ENCODE measurements at places on chromosomes 11 and 22.

- DNase-seq: no peak
Observed at GRCh38 chr22:37472418-37473006, 13.7 kb downstream of the MFNG start.

GRCh38 chr11:107609400-107610218 is 18.7 kb downstream of the ELMOD1 start:
- no peak for DNase-seq

DNA sequence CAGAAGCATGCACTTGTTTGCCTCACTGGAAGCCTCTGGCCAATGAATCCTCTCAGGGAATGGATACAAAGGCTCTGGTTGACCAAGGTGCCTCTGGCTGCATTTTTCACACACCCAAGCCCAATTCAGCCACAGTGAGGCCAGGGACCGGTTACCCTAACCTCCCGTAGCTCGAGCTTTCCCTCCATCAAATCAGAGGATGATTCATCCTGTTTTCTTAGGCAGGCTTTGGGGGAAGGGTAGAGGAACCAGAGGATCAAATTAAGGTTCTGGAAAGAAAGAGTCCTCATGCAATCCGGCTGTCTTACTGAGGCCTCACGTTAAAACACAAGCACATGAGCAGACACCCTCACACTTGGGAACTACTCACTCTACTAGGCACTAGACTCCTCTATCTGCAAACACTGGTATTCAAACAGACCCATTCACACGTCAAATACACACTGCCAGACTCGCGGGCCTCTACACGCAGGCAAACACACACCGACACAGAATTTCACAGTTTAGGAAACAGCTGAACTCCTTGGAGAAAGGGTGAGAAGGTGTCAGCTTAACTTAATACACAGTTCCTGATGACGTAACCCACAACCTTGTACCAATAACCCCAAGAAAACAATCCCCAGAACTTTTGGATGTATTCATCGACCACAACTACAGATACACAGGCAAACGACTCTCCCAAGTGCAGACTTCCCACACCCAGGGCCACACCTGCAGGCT is 12.4 kb downstream of the NRXN2 start:
- DNase-seq: no peak

GRCh38 chr11:58395581-58395980 is 11.1 kb downstream of the OR5B3 start:
- DNase-seq: no peak

- no peak for DNase-seq
Observed at GRCh38 chr11:65226103-65226442, 35.7 kb upstream of the POLA2 start.

- DNase-seq: peak; percentile 96
Observed at GRCh38 chr11:61971248-61972111, 4.0 kb upstream of the FTH1 start.

DNA sequence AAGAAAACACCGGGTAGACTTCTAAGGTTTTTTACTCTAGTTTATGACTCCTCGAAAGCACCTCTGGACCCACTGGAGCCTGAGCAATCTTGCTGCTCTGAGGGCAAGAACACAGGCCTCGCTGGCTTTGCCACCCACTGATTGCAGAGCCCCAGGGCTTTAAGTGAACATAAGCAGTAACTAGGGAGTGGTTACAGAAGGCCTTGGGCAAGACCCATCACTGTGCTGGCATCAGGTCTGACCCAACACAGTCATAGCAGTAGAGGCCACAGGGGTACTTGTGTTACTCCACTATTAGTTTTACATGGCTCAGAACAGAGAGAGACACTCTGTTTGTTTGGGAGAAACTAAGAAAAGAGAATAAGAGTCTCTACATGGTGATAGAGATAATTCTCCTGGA is 684.5 kb downstream of the FAM181B start:
- no peak for DNase-seq

DNA sequence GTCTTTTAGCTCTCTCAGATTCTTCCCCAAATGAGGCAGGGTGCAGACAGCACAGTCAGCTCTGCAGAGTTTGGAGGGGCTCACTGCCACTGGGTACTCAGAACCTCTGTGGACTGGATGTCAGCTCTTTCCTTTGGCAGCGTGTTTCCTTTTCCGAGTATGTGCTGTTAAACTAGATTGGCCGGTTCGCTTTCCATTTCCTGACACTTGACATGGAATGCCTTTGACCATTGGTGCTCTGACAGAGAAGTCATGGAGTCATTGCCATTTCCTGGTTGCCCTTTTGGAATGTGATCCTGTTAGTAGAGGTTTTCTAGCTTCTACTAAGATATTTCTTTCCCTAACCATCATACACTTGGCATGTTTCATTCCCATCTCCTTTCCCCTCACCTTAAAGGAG is 86.7 kb downstream of the SWAP70 start:
- DNase-seq: no peak

- DNase-seq: no peak
Observed at GRCh38 chr11:22340235-22340634, 2.1 kb downstream of the SLC17A6 start.

DNA sequence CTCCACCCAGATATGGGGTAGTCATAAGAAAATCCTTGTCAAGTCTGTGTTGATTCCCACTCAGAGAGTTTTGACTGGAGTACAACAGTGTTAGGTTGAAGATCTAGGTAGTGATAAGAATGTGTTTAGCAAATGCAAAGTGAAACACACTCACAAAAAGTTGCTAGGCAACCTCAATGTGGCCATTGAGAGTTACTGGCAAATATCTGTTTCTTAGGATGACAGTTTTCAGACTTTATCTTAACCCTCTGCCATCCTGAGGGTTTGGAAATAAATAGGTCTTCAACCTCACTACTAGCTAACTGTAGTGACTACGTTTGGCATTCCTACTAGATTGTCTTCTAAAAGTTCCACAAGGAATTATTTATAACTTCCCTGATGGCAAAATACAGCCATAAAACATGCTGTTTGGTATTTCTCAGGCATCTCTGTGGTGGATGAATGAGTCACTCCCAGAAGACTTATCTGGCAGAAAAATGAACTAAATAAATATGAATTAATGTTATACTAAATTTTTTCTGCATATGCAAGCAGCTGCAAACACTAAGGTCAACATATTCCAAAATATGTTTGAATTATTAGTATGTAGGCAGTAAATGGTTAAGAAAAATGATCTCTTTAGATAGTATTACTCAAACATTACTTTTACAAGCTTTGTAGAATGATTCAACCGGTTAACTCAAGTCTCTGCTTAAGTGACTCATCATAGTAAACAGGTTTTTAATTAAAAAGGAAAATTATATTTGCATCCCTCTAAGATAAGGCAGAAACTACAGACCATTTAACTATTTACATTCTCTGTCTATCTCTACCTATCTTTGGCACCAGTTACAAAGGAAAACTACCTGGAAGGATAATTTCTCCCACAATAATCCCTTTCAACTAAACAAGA is 17.1 kb upstream of the SYTL2 start:
- DNase-seq: peak; percentile 43

Data from smooth muscle cell of the brain vasculature (primary cell).